Naive thymus-derived CD4-positive, alpha-beta T cell (primary cell): ENCODE measurements at places on chromosomes 2 and 18.

GRCh38 chr2:138280999-138281695 is 220.4 kb upstream of the SPOPL start:
- no peaks in the 10 kb centered on the region for H3K36me3 ChIP-seq
- H3K4me3 ChIP-seq = no peak overlapping the region
- H3K27me3 ChIP-seq = no peaks in the 10 kb centered on the region
- no peak overlapping the region for H3K27ac ChIP-seq
- DNase-seq = no peak

DNA sequence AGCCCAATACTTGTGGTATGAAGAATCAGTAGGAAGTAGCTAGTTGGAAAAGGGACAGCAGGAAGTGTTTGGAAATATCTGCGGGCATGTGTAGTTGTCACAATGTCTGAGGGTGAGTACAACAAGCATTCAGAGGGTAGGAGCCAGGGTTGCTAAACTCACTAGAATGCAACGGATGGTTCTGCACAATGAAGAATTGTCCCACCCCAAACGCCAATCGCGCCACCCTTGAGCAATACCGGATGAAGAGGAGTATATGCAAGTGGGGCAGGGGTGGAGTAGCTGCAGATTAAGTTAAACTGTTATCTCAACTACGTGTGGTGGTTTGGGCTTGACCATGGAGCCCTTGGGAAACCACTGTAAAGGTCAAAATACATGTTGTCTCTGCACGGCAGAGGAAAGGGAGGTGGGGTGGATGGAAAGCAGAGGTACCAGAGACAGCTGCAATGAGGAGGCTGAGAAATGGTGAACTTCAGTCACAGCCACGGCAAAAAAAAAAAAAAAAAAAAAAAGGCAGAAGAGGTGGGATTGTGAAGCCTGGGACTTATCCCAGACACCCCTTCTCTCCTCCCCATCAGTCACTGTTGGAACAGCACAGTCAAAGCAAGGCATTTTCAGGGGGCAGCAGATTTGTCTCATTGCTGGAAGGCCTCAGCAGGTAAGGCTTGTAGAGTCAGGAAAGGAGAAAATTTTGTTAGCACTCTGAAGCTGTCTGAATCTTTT is 5.2 kb downstream of the CCL20 start:
- DNase-seq = no peak
- H3K27me3 ChIP-seq = no peaks in the 10 kb centered on the region
- H3K36me3 ChIP-seq = no peaks in the 10 kb centered on the region
- H3K27ac ChIP-seq = no peak overlapping the region
- no peak overlapping the region for H3K4me3 ChIP-seq

- H3K27ac ChIP-seq = peak within 1 kb of the TSS; percentile 78
- peak; percentile 81 for DNase-seq
- no peaks in the 10 kb centered on the region for H3K27me3 ChIP-seq
- H3K36me3 ChIP-seq = no peaks in the 10 kb centered on the region
- H3K4me1 ChIP-seq = peaks cover 38% of the 10 kb centered on the region
Measured at GRCh38 chr2:68734688-68735525, at the start of gene ARHGAP25. Gene ARHGAP25, plus strand, starts transcription at chr2:68734811. Its CDS starts 389 bp downstream, at chr2:68735200.

- no peak for DNase-seq
- H3K4me3 ChIP-seq = no peak overlapping the region
- no peaks in the 10 kb centered on the region for H3K36me3 ChIP-seq
- no peaks in the 10 kb centered on the region for H3K4me1 ChIP-seq
Measured at GRCh38 chr18:58161659-58162058, 117.6 kb downstream of the NEDD4L start.

DNA sequence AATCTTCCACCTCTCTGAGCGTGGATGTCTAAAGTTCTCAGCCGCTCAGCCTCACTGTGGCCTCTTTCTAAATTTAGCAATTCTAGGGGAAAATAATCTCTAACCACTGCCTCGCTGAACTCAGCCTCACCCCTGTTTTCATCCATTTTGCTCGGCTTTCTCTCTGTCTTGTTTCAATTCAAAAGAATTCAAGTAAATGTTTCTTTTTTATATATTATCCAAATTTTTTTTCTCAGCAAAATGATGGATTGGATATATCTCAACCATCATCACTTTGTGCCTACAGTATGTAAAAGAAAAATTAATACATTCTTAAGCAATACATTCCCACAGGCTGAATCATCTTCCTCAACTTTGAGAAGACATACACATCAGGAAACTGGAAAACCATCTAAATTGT is 24.0 kb upstream of the GALNT5 start:
- no peak for DNase-seq
- H3K4me3 ChIP-seq = no peak overlapping the region
- H3K4me1 ChIP-seq = no peaks in the 10 kb centered on the region
- no peak overlapping the region for H3K27ac ChIP-seq
- H3K27me3 ChIP-seq = no peaks in the 10 kb centered on the region
- H3K36me3 ChIP-seq = no peaks in the 10 kb centered on the region

GRCh38 chr2:66982766-66983165 is 414.4 kb upstream of the ETAA1 start:
- H3K27me3 ChIP-seq = no peaks in the 10 kb centered on the region
- DNase-seq = no peak
- H3K4me3 ChIP-seq = no peak overlapping the region

DNA sequence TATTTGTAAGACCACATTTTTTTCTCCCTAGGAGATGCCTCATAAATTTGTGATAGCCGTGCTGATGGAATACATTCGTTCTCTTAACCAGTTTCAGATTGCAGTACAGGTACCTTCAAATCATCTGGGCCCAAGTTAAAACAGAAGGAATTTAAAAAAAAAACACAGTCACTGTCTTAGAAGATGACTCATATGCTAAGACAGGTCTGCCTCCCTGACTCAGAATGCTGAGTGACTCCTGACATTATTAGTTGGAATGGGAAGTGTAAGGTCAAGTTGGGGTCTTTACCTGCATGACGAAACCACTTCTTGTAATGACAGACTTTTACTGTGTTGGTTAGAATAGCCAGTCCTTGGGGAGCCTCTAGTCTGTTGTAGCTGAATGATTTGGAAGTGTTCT is 26.3 kb downstream of the RMC1 start:
- peaks cover 41% of the 10 kb centered on the region for H3K36me3 ChIP-seq
- H3K27me3 ChIP-seq = no peaks in the 10 kb centered on the region
- no peak overlapping the region for H3K4me3 ChIP-seq
- no peaks in the 10 kb centered on the region for H3K4me1 ChIP-seq

DNA sequence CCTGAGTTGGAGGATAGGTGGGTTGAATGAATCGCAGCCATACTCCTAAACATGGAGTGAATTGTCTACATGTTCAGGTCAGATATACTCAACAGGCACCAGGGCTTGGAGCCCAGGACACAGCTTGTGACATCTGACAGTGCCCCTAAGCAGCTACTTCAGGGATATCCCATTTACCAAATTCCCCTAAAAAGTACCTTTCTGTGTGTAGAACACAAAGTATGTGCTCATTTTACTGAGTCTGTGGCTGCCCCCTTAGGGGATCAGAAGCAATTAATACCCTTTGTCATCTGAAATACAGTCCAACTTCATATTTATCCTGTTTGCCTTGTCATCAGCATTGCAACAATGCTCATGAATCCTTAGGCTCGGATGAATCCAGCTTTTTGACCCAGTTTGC is 20.8 kb downstream of the TNFRSF11A start:
- no peaks in the 10 kb centered on the region for H3K27me3 ChIP-seq
- H3K4me3 ChIP-seq = no peak overlapping the region
- no peaks in the 10 kb centered on the region for H3K4me1 ChIP-seq
- H3K36me3 ChIP-seq = no peaks in the 10 kb centered on the region
- DNase-seq = no peak

DNA sequence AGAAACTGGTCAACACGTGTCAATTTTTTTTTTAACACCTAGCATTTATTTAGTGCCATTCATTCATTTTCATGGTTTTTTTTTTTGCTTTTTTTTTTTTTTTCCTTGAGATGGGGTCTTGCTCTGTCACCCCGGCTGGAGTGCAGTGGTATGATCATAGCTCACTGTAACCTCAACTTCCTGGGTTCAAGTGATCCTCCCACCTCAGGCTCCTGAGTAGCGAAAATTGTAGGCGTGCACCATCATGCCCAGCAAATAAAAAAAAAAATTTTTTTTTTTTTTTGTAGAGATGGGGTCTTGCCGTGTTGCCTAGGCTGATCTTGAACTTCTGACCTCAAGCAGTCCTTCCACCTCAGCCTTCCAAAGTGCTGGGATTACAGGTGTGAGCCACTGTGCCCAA is 21.1 kb downstream of the USP14 start:
- peaks cover 4% of the 10 kb centered on the region for H3K36me3 ChIP-seq
- H3K4me3 ChIP-seq = no peak overlapping the region
- no peaks in the 10 kb centered on the region for H3K27me3 ChIP-seq
- no peaks in the 10 kb centered on the region for H3K4me1 ChIP-seq
- DNase-seq = no peak

- H3K36me3 ChIP-seq = no peaks in the 10 kb centered on the region
- H3K4me3 ChIP-seq = no peak overlapping the region
- no peaks in the 10 kb centered on the region for H3K27me3 ChIP-seq
- no peak for DNase-seq
Measured at GRCh38 chr2:232325324-232326273, 53.0 kb upstream of the ALPP start.

DNA sequence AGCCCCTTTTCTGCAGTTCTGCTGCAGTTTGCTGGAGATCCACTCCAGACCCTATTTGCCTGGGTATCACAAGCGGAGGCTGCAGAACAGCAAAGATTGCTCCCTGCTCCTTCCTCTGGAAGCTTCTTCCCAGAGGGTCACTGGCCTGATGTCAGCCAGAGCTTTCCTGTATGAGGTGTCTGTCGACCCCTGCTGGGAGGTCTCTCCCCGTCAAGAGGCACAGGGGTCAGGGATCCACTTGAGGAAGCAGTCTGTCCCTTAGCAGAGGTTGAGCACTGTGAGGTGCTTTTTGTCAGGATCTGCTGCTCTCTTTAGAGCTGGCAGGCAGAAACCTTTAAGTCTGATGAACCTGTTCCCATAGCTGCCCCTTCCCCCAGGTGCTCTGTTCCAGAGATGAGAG is 42.0 kb upstream of the MYL1 start:
- H3K27ac ChIP-seq = no peak overlapping the region
- H3K36me3 ChIP-seq = no peaks in the 10 kb centered on the region
- DNase-seq = no peak
- H3K4me3 ChIP-seq = no peak overlapping the region

DNA sequence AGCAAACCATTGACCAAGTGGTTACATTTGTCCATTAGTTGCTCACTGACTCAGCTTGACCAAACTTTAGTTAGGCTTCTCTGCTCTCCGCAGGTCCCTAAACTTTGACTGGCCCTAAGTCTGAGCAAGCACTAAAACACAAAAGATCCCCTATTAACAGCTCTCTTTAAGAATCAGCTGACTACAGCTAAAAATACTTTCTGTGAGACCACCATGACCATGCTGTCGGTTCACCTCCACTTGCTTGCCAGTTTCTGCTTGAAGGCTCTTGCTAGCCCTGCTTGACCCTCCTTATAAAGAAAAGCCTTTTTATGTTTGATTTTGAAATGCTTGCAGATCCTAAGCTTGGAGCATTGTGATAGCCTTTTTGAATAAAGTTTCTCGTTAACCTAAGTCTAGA is 40.4 kb upstream of the RIT2 start:
- H3K4me1 ChIP-seq = no peaks in the 10 kb centered on the region
- no peaks in the 10 kb centered on the region for H3K36me3 ChIP-seq
- no peak overlapping the region for H3K4me3 ChIP-seq
- H3K27me3 ChIP-seq = no peaks in the 10 kb centered on the region

DNA sequence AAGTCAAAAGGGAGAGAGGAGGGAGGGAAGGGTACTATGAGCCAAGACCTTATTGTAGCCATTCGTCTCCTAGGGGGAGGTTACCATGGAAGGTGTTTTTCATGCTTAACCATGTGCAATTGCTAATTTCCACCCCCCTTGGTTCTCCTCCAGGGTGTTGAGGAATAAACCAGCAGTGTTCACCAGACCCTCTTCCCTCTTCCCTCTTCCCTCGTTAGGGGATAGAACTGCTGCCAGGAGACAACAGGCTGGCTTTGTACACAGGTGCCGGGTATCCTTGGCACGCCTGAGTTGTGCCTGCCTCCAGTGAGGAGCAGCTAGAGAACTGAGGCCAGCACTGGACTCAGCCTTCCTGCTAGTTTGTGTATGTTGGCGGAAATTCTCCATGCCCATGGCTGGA is 41.1 kb upstream of the ARL5A start:
- no peaks in the 10 kb centered on the region for H3K27me3 ChIP-seq
- H3K4me1 ChIP-seq = no peaks in the 10 kb centered on the region
- DNase-seq = no peak
- H3K4me3 ChIP-seq = no peak overlapping the region

DNA sequence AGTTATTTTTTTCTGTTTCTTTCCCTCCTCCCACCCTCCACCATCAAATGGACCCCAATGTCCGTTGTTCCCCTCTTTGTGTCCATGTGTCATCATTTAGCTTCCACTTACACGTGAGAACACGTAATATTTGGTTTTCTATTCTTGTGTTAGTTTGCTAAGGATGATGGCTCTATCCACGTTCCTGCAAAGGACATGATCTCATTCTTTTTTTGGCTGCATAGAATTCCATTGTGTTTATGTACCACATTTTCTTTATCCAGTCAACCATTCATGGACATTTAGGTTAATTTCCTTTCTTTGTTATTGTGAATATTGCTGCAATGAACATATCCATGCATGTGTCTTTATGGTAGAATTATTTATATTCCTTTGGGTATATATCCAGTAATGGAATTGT is 91.3 kb upstream of the TNP1 start:
- H3K27ac ChIP-seq = no peak overlapping the region
- DNase-seq = no peak
- no peaks in the 10 kb centered on the region for H3K36me3 ChIP-seq
- H3K4me3 ChIP-seq = no peak overlapping the region
- H3K4me1 ChIP-seq = no peaks in the 10 kb centered on the region

- H3K4me1 ChIP-seq = no peaks in the 10 kb centered on the region
- DNase-seq = no peak
- H3K27ac ChIP-seq = no peak overlapping the region
- H3K27me3 ChIP-seq = no peaks in the 10 kb centered on the region
Measured at GRCh38 chr18:44761812-44762211, 81.1 kb downstream of the SETBP1 start.

- H3K4me1 ChIP-seq = no peaks in the 10 kb centered on the region
- H3K27ac ChIP-seq = no peak overlapping the region
- peaks cover 18% of the 10 kb centered on the region for H3K36me3 ChIP-seq
- DNase-seq = no peak
- H3K4me3 ChIP-seq = no peak overlapping the region
Measured at GRCh38 chr2:254241-254640, 9.6 kb downstream of the SH3YL1 start.

GRCh38 chr18:71242981-71243380 is 954.1 kb downstream of the SOCS6 start:
- H3K27me3 ChIP-seq = no peaks in the 10 kb centered on the region
- no peaks in the 10 kb centered on the region for H3K4me1 ChIP-seq
- H3K27ac ChIP-seq = no peak overlapping the region
